Stimulated activated CD4-positive, alpha-beta T cell treated with anti-CD3 and anti-CD28 coated beads, Interleukin-1b, Interleukin-23, amount 100 ng/mL, for 1 hour (primary cell): ENCODE measurements at places on chromosomes 6 and 20.
A peak's percentile ranks its signal among the peaks of the same experiment; 100 is the strongest.

GRCh38 chr6:69871107-69871506 lies 4.8 kb downstream of the COL19A1 start:
- DNase-seq, result no peak

GRCh38 chr20:41432746-41433145 lies 66.1 kb upstream of the EMILIN3 start:
- DNase-seq, result no peak

- no peak for DNase-seq
Observed at GRCh38 chr6:36029464-36029863, 1.9 kb downstream of the MAPK14 start.

GRCh38 chr20:47753576-47754387 lies 31.5 kb downstream of the SULF2 start:
- DNase-seq, result no peak

DNA sequence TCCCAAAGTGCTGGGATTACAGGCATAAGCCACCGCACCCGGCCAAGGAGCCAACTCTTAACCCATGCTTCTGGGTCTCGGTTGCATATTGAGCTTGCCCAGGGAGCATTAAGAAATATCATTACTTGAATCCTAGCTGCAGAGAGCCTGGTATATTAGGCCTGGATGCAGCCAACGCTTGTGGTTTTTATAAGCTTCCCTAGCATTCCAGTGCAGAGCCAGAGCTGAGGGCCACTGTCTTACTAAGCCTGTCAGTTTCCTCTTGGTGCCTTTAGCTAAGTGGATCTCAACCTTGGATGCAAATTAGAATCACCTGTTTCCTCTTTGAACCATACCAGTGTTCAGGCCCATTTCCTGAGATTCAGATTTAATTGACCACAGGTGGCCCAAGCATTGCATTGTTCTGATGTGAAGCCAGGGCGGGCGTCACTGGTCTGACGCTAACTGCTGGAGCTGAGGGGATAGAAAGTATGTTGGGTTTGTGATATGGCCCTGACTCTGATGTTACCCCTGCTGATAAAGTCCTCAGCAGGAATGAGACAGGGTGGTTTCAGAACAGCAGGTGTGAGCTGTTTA lies 76.3 kb downstream of the BTBD3 start:
- DNase-seq, result no peak

GRCh38 chr6:166267526-166267925 lies 40.7 kb downstream of the PRR18 start:
- DNase-seq, result no peak

- no peak for DNase-seq
Observed at GRCh38 chr6:79403563-79403962, 133.7 kb downstream of the LCA5 start.

DNA sequence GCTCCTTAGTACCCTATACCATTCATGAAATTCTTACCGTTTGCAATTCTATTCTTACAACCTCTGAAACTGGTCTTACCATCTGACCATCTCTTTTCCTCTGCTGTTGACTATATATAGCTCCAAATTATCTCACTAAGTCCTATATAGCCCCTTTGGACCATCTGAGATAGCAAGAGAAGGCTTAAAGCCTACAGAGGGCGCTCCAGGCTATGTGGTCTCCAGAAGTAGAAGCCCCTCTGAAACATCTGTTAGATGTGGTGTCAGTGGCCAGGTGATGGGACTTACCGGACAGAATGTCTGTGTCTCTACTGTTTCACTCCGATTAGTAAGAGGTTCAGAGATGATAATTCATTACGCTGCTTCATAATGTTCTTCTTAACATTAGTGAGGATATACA lies 140.7 kb upstream of the BMP2 start:
- DNase-seq, result no peak

DNA sequence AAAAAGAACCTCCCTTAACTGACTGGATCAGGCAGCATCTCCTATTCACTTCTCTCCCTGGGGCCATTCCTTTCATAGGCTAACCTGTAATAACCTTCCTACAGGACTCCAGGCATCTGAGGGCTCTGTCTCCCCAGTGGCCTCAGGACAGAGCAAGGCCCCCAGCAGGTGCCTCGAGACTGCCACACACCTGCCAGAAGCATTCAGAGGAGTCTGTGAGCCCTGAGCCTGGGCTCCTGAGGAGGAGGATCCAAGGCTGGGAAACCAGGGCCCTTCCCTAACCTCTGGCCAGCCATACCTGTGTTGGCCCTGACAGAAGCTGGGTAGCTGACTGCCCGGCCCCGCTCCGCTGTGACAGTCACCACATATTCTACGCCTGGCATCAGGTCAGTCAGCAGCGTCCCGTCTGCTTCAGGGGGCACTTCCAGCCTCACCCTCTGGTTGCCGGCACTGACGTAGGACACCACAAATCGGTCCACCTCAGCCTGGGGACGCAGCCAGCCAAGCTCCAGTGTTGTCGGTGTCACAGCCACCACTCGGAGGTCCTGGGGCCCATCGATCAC lies 20.6 kb downstream of the TNXB start:
- no peak for DNase-seq

DNA sequence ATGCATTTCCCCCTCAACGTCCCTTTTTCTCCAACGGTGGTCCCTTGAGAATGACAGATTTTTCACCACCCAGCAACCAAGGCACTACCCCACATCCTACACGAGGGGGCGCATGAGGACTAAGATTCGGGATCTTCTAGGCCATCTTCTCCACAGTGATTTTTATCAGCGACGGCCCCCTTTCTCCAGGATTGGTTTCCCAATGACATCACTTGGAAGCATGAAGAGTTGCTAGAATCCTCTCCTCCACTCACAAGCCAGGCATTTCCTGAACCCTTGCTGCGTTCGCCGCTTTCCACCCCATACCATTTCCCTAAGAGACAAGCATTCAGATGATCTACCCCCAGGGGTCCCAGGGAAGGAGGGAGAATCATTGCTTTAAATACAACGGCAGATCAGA lies 252.0 kb downstream of the HIVEP2 start:
- DNase-seq, result peak; percentile 50

DNA sequence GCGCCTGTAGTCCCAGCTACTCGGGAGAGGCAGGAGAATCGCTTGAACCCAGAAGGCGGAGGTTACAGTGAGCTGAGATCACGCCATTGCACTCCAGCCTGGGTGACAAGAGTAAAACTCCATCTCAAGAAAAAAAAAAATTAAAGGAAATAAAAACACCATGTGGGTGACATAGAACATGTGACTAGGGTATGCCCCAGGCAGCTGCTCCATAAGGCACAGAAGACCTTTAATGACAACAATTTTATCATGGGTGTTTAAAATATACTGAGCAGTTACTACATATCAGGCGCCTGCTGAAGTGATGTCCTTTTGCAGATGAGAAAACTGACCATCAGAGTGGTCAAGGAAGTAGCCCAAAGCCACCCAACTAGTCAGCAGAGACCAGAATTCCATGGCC lies 8.0 kb downstream of the PEDS1 start:
- no peak for DNase-seq

- no peak for DNase-seq
Observed at GRCh38 chr6:91392951-91393350, 806.1 kb upstream of the MAP3K7 start.

DNA sequence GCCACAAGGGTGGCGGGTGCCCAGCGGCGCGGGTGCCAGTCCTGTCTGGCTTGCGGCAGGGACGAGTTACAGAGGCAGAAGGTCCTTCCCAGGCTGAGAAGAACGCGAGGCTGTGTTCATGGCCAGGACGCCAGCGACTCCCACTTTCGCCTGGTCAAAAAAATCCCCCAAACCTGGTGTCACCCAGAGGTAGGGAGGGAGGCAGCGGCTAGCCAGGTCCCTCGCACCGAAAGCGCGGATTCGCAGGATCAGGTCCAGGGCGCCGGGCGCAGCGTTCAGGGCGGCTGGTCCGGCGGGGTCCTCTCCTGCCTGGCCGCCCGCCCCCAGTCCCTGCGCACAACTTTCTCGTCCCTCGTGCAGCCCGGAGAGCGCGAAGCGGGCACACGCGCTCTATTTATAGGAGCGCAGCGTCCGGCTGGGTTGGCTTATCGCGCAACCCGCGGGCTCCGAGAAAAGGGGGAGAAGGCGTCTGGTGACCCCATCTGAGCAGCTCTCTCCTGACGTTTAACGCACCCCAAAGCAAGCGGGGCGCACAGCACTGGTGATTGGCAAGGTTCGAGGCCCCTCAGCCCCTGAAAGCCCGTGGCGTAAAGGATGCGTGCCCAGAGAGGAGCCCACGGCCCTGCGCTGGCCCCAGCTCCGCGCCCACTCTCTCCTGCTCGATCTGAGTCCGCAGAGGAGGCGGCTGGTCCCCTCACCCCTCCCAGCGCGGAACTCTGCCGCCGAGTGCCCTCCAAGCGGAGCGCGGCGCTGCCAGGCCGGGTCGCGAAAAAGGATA lies 519 bp downstream of the CBLN4 start:
- DNase-seq, result no peak

- DNase-seq, result no peak
Observed at GRCh38 chr6:154267508-154268106, 89.0 kb downstream of the IPCEF1 start.

DNA sequence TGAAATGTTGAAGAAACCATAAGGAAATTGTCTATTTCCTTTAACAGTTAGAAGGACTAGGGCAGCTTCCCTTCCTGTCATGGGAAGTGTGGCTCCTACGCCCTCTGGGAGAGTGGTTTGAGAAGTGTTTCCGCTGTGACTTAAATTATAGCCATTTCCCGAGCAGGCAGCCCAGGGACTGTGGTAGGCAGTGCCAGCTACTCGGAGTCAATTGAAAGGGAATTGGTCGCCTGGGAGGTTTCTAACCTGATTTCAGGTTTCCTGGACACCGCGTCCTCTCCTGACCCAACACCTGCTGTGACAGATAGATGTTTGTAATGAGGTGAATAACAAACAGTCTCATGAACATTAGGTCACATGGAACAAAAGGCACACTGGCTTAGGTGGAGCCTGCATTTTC lies 256.1 kb upstream of the PLCB4 start:
- DNase-seq, result no peak

- no peak for DNase-seq
Observed at GRCh38 chr6:84197708-84198107, 29.7 kb downstream of the CEP162 start.

DNA sequence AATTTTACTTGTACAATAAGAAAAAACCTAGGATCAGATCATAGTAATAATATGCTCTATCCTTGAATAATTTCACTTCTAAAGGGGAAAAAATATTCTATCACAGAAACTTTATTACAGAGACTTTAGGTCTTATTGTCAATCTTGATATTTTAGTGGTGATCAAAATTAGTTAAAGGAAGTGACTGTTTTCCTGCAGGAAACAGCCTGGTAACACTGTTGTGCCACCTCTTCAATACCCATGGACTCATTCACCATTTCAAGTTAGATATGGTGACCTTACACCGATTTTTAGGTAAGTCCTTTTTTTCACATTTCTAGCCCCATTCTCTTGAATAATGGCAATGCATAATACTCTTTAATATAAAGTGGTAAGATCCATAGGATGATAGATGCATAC lies 99.2 kb downstream of the MTFR2 start:
- DNase-seq, result no peak

DNA sequence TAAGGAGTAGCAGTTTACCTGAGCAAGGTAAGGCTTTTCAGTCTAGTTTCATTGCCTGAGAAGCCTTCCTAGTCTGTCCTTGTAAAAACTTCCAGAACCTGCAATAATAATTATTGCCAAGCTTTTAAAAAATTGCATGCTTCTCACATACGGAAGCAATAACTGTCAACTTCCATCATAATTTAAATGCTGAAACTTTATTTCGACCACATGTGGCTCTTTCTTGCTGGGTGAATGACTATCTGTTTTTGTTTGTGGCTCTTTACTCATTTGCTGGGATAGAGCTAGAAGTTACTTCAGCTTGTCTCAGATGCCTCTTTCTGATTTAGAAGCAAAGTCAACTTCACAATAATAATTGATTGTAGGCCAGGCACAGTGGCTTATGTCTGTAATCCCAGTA lies 95.9 kb upstream of the COL21A1 start:
- no peak for DNase-seq

DNA sequence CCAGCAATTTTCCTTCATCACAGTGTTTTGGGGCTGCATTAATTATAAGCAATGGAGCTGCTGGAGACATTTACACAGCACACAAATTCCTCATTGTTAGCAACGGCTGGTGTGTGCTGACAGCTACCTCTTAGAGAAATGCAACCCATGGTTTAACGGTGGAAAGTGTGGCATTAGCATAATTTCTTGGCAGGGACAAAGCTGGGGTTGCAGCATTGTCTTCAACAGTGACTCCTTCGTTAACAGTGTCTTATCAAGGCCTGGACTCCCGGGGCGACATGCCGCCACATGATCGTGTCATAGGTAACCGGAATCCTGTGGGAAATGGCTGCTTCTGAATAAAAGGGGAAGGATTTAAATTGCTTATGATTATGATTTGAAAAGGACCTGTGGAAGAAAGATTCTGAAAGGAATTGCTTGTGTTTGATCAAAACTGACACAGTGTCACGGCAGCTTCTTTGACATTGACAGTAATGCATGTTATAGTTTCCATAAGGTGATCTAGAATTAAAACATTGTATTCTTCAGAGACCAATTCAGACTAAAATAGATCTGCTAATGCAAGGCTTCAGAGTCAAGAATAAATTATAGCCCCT lies 128.0 kb downstream of the UST start:
- no peak for DNase-seq

GRCh38 chr6:14545496-14545895 lies 427.9 kb downstream of the CD83 start:
- no peak for DNase-seq
